ENCODE measurements at places on chromosomes 6 and 20. TPM values are rescaled to one million over a fixed set of nuclear protein-coding genes. Genes with fewer than 3 reads are reported as not detected.

MRAP2 gene
- 4.2 TPM for total RNA-seq

GJA10 gene
- not detected for total RNA-seq

KIZ gene
- 25.0 TPM for total RNA-seq

- no peak for DNase-seq
Measured at GRCh38 chr20:17369506-17369905, 142.7 kb downstream of the PCSK2 start.

DNA sequence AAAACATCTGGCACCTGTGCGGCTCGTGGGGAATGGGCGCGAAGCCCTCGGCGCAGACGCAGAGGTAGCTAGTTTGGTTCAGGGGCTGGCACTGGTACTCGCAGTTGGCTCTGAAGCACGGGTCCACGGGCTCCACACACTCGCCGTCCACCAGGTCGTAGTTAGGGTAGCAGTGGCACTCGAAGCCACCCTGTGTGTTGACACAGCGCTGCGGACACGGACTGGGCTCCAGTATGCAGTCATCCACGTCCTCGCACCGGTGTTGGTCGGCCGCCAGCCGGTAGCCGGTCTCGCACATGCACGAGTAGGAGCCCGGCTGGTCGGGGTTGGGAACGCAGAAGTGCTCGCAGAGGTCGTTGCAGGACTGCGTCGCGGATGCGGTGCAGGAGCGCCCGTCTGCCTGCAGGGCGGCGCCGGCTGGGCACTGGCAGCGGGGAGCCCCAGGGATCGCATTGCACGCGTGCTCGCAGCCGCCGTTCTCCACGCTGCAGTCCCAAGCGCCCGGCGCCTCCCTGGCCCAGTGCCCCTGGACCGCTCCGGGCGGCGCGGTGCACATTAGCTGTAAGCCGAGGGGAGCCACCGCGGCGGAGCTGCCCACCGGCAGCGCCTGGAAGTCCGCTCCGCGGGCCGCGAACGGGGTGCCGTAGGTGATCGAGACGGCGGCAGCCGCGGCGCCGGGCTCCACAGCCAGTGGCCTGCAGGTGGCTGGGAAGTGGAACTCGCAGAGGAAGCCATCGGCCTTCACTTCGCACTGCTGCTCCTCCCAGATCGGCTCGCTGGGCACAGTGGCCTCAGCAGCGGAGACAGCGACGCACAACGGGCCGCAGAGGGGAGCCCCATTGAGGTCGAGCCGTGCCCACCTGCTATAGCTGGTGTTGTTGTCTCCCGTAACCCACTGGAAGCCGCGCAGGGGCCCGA, 930 bp downstream of the THBD start:
- no peak for DNase-seq

- no peak for DNase-seq
Measured at GRCh38 chr6:131819572-131820124, 11.8 kb downstream of the ENPP1 start.

DNA sequence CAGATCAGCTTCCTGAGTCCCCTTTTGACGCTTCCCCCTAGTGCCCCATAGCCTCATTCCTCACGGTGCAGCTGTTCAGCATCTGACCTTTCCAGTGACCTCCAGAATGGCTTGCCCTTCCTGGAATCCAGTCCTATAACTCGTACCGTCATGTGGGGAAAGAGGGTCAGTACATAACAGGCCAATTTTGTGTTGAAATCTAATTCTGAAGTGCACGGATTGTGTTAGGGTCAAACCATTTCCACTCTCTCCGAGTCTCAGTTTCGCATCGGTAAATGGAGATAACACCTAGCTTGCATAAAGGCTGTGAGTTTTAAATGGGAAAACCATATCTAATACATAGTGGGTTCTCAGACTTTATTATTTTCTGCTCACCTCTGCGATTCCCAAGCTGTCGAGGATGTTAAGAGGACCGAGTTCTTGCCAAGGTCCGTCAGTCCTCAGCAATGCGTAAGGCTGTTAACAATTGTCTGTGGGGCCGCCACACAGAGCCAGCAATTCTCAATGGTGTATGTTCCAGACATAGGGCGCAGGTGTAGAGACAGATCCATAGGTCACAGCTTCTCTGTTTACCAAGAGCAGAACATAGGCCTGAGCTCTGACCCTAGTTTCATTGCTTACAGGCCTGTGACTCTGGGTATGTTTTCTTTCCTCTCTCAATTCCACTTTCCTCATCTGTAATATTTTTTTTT, 45.5 kb upstream of the CCR6 start:
- no peak for DNase-seq

- DNase-seq, result no peak
Measured at GRCh38 chr6:28953039-28953584, 29.3 kb upstream of the TRIM27 start.

DNA sequence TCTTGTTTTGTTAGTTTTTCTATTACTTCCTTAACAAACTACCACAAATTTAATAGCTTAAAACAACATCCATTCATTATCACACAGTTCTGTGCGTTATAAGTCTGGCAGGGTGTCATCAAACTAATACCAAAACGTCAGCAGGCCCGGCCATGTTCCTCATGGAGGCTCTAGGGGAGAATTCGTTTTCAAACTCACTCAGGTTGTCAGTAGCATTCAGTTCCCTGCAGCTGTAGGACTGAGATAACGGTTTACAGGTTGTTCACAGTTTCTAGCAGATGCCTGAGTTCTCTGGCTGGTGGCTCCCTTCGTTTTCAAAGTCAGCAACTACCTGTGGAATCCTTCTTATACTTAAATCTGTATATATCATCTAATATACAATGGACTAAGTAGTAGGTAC, 72.5 kb upstream of the PRSS16 start:
- no peak for DNase-seq
